ENCODE measurements at places on chromosomes 7 and 10.
A peak's percentile ranks its signal among the peaks of the same experiment; 100 is the strongest.

DNA sequence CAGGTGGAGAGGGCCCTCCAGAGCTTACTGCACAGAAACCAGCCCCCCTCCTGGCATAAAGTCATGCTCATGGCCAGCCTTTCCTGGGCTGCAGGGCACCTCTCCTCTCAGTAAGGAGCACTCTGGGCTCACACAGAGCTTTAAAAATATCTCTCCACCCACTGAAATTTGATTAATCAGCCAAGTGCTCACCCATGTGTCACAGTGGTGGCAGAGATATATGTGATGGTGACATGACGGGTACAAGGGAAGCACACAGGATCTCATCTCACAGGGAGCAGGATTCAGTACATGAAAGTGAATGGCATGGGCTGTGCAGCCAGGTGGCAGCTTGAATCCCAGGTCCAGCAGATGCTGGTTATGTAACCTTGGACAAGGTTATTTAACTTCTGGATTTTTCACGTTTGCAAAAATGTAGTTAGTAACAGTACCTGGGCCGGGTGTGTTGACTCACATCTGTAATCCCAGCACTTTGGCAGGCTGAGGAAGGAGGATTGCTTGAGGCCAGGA lies 144.8 kb downstream of the CALN1 start:
- no peak for DNase-seq

DNA sequence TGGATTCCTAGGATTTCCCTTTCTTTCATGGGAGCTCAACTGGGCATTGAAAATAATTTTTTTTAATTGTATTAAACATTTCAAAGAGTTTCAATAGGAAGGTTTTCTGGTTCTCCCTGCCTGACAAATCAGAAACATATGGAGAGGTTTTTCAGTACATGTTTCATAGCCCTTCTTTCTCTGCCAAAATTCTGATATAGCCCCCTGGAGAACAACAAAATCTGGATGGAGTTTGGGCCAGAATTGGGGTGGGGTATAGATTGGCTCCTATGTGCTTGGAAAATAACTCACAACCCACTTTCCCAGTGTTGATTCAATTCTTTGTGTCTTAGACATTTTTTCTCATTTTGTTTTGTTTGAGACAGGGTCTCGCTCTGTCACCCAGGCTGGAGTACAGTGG lies 24.6 kb upstream of the EIF4H start:
- DNase-seq, result no peak

DNA sequence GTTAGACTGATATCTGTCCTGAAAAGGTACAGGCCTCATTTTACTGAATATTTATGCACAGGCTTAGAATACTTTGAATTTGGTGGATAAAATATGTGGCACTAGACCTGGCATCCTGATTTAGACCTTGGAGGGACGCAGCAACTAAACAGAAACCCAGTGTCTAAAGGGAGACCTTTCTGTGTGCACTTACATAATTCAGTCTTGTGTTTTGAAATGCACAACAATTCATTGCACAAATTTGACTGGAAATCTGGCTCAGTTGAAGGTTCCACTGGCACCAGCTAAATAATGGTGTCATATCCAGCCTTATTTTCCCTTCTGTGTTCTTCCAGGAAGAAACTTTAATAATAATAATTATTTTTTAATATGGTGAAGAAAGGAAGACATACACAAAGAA lies 142.1 kb downstream of the SND1 start:
- no peak for DNase-seq

DNA sequence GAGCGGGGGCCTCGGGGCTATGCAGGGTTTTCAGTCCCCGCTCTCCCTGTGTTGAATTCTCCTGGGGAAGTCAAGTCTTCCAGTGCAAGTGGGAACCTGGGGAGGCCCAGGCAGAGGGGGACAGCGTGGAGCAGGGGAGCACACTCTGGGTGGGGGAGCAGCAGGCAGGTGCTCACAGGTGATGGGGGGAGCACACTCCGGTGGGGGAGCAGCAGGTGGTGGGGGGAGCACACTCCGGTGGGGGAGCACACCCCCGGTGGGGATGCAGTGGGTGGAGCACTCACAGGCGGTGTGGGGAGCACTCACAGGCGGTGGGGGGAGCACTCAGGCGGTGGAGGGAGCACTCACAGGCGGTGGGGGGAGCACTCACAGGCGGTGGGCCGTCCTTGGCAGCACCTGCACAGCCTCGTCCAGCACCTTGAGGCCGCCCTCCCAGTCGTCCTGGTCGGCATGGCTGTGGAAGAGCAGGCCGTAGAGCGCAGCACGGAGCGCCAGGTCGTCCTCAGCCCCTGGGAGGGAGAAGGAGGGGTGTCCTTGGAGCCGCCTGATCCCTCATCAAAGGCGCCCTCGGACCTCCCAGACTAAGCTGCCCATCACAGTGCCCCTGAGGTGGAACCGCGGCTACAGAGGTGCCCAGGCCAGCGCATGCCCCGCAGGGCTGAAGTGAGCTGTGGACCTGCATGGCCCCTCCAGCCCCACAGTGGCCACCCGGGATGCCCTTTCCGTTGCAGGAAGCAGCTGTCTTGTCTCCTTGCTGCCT lies 56.7 kb downstream of the CFAP46 start:
- DNase-seq, result no peak

DNA sequence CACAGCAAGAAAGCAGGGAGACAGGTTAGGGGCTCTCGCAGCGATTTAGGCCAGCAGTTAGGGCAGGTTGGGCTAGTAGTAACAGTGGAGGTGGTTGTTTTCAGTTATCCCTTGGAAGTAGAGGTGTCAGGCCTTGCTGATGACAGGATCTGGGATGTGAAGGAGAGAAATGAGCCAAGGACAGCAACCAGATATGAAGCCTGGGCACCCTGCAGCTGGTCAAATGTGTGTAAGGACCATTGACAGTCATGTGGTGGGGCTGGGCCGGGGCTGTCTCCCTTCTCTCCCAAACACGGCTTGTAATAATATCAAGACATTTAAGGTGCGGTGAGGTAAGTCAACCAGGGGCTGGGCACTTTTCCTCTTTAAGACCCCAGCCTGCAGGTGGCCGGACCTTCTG lies 112.5 kb upstream of the IGFBP3 start:
- no peak for DNase-seq

- DNase-seq, result no peak
Measured at GRCh38 chr7:112669306-112669705, 120.9 kb downstream of the TMEM168 start.

DNA sequence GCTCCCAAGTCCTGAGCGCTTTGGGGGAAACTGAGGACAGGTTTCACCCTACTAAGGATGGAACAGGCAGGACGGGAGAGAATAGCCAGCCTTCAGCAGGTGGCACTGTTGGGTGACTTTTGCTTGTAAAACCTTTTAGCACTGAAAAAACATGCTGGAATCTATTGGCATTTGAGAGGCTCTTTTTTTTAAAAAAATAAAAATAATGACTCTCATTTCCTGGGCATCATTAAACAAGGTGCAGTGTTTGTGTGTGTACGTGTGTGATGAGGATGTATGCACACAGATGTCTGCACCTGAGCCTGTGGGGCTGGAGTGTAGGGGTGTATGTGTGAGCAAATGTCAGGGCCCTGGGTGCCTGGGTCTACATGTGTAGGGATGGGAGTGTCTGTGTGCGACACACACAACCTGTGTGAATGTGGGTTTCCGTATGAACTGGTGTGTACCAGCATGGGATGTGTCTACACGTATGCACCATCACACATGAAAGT lies 177.9 kb downstream of the RPS24 start:
- peak; percentile 56 for DNase-seq

GRCh38 chr7:31108097-31108657 lies 56.1 kb downstream of the ADCYAP1R1 start:
- DNase-seq, result no peak

GRCh38 chr10:107901076-107901475 lies 736.6 kb upstream of the SORCS1 start:
- no peak for DNase-seq

- no peak for DNase-seq
Measured at GRCh38 chr7:106487892-106488291, 173.1 kb downstream of the CCDC71L start.

GRCh38 chr10:62805231-62806099 lies 945 bp downstream of the ADO start:
- DNase-seq, result no peak

- no peak for DNase-seq
Measured at GRCh38 chr10:47406870-47407691, 23.0 kb upstream of the ZNF488 start.

DNA sequence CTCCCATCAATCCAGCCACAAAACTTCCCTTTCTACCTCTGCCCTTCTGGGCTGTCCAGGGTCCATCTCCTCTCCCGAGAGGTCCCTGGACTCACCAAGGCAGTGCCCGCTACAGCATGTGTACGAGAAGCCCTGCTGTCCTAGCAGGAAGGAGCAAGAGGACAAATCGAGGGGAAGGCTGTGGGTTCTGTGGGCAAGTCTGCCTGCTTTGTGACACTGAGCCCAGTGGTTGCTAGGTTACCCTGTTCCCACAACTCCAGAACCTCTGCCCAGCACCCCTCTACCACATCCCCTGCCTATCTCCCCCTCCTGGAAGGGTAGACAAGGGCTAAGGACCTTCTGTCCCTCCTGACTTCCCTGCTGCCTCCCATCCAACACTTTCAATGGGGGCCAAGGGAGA lies at the start of gene TBATA:
Gene TBATA, minus strand, starts transcription at position 188 of the 400 bp plus-strand sequence. CDS start 1,998 bp downstream, outside the sequence.
- no peak for DNase-seq

DNA sequence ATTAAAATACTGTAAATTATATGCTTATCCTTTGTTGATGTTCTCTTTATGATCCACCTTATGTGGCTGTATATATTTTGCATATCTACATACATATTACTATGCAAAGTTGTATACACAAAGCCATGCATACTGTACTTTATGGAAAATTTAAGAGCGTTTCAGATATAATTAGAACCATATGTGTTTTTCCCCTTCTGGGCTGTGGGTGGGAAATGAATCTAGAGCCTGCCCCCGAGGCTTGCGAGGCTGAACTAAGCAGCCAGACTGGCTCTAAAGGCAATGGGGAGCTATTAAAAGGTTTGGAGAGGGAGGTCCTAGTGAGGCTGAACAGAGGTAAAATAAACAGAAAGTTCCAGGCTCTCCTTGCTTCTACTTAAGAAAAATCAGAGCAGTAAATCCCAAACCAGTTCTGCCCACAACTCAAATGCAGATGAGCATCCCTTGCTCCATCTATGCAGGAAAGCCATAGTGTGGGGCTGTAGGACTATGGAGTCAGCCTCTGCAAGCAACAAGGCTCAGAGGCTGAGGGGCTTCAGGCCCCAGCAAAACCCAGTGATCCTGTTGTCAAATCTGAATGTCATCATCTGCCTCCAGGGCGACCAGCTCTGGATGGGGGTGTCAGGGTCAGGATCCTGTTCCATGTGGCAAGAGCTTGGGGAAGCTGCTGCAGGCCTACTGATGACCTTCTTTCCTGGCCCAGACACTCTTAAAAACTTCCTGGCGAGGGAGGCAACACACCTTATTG lies 14.1 kb upstream of the DDIT4 start:
- no peak for DNase-seq

DNA sequence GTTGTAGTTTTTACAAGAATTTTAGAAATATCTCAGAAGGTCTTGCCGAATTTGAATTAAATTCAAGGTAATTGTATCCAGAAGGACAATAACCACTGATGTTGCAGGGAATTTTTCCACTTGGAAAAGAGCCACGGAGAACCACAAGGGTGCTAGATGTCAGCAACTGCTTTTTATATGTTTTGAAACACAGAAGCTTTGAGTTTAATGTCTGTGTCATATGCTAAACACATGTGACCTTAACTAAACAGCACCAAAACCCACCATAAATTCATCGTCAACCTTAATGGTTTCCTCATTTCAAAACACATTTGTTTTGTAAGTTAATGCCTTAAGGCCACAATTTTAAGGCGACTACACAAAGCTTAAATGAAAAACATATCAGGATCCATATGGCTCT lies 106.9 kb downstream of the COL28A1 start:
- peak; percentile 77 for DNase-seq

- peak; percentile 53 for DNase-seq
Measured at GRCh38 chr10:22321156-22321923, 441 bp downstream of the BMI1 start.

DNA sequence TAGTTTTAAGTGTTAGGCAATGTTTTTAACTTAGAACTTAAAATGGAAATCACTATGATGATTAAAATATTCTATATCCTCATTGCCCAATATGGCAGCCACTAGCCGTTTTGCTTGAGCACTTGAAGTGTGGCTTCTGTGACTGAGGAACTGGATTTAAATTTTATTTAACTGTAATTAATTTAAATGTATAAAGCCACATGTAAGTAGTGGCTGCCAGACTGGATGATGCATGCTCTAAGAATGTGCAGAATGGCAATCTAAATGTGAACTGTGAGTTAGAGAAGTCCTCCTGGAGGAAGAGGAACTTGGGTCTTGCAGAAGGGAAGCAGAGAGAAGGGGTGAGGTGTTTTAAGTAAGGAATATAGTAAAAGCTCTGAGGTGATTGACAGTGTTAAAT lies 451.4 kb downstream of the SUGCT start:
- no peak for DNase-seq

DNA sequence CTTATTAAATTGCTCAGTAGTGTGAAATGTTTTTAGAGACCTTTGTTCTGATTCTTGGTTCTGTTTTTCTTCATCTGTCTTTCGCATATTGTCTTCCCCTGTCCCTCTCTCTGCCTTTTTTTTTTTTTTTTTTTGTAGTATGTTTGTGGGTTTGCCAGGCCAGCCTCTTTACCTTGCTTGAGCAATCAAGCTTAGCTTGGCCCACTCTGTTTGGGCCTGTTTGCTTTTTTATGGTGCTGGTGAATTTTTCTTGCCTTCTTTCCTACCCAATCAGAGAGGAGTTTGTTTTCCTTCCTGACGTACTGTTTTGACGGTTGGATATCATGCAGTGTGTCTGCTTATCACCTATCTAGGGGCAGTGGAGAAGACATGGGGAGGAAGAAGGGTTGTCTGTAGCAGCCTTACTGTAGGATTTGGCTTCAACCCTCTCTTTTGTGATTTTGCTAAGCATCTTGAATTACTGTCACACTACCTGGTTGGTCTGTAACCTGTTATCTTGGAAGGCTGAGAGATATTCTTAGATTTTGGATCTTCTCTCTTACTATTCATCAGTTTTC lies 64.0 kb downstream of the BBS9 start:
- DNase-seq, result no peak

GRCh38 chr7:12868027-12868426 lies 180.6 kb downstream of the ARL4A start:
- no peak for DNase-seq

DNA sequence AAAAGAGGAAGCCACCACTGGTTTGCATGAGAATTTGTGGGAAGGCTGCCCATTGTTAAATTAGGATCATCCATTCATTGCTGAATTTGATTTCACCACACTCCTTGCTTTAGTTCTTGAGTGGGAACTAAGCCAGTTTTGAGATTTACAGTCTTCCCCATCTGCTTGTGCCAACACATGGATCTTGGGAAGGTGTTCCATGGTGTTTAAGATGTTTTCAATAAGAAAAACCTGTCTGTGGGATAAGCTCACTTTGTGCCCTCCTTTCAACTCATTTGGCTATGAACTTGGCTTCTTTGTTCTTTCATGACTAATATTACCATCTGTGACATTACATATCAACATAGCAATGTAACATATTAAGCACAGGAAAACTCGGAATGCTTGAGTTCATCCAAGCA lies 73.2 kb downstream of the INHBA start:
- DNase-seq, result peak; percentile 5
